Hematopoietic multipotent progenitor cell treated with erythropoietin and hydrocortisone succinate and interleukin-3 and kit ligand, for 15 days (in vitro differentiated cells): ENCODE measurements at places on chromosomes 2 and 18.

- DNase-seq, result no peak
Observed at GRCh38 chr2:166332106-166332505, 43.6 kb downstream of the SCN9A start.

DNA sequence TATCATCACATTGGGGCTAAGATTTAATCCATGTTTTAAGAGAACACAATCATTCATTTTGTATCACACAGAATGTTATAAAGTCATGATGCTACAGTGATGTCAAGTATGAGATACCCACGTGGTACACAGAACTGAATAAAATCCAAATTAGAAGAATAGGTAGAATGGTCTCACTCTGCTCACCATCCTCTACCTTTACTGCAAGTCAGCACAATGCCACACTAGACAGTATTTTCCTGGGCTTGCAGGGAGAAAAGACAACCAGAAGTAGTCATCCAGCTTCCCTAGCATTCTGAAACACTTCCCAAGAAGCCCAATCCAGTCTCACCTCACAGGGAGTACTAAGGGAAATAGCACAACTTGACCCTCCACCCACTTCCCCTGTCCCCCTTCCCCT lies 856.2 kb upstream of the NRXN1 start:
- DNase-seq, result no peak

DNA sequence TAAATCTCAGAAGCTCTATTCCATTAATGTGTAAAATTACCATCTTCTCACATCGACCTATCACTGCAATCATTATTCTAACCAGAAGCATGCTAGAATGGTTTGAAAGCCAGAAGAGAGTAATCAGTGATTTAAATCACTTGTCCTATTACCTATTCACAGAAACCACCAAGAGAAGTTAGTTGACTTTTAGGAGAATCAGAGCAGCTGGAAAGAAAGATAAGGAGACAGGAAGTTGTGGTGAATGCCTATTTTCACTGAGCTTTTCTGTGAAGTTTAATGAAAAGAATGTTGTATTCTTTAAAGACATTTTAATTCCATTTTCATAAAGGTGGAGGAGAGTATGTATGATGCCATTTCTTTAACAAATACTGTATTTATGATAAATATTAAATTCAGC lies 352.6 kb upstream of the CRIM1 start:
- DNase-seq, result no peak

DNA sequence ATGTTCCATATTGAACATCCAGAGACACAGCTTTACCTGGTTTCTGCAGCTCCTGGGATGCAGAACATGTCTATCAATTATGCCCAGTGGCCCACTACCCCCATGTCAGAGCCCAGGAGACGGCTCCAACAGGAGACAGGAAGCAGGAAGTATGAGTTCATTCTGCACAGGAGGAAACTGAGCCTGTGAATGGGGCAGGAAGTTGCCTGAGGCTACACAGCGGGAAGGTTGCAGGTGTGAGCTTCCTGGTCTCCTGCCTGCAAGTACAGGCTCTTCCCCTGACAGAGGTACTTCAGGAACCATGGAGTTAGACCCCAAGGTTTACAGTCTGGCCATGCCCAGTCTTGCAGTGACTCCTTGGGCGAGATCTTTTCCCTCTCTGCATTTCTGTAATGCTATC lies 2.8 kb upstream of the BOK start:
- no peak for DNase-seq

- DNase-seq, result no peak
Observed at GRCh38 chr18:64083916-64084315, 65.0 kb downstream of the LINC00305 start.

DNA sequence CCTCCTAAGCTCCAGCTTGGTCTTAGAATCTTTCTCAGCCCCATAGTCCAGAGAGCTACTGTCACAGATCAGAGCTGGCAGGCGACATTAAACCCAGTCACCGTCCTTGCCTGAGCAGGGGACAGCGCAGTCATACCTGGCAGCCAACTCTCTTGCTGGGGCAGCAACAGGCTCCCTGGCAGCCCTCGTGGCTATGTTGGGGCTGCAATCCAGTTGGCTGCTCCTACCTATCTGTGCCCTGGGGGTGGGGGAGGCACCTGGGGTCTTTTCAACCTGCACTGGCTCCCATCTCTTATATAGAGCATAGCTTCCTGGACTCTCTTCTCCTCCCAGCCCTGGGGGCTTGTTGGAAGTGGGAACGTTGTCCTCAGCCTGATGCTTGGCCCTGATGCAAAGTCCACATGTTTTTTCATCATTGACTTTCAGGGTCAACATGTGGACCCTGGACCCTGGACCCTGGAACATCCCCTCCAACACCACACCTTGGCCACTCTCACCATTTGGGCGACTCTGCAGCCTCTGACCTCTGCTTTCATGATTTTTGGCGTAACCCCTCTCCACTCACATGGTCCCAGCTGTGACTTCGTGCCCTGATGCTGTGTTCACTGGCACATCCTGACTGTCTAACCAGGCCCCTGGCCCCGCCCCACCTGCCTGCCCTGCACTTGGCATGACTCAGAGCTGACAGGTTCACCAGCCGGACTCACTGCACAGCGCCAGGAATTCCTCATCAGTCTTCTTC lies 45.6 kb downstream of the ATOH8 start:
- no peak for DNase-seq

DNA sequence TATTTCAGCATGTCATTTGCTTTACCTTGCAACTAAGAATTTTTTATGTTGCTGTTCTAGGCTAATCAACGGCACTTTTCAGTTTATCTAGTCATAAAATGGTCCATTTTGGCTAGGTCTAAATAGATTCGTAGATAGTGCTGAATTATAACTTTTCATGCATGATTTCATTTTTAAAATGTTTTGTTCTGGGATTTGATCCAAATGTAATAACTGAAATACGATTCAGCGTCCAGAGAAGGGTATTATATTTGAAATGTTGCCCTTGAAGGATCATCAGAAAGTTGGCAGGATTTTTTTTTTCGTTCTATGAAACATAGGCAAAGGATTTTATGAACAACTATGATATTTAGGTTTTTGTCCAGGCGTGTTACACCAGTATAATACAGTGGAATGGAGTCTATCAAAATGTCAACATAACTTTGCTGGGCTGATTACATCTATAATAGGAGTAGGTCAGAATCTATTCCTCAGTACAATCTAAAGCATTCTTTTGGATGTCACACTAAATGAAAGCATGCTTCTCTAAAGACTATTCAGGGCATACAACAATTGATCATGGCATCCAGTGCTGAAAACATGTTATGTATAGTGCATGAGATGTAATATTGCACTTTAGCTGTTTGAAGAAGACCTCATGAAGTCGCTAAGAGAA lies 24.8 kb downstream of the TTC27 start:
- no peak for DNase-seq

DNA sequence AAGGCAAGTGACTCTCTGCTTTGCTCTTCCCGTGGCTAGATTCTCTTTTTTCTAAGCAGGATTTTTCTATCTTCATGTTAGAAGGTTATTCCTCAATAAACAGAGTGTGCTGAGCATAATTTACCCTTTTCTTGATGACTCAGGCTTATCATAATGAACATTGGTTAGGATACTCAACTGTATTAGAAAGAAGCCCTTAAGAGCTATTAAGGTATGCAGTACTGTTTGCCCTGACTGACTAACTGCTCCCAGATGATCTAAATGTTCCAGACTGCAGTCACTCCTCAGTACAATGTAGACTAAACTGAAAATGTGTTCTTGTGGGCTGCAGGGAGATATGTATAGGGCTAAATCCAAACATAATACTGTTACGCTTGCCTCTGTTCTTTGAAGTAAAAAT lies 687.8 kb downstream of the NUP35 start:
- no peak for DNase-seq

GRCh38 chr2:25481381-25482300 lies 139.9 kb upstream of the DNMT3A start:
- DNase-seq, result no peak

DNA sequence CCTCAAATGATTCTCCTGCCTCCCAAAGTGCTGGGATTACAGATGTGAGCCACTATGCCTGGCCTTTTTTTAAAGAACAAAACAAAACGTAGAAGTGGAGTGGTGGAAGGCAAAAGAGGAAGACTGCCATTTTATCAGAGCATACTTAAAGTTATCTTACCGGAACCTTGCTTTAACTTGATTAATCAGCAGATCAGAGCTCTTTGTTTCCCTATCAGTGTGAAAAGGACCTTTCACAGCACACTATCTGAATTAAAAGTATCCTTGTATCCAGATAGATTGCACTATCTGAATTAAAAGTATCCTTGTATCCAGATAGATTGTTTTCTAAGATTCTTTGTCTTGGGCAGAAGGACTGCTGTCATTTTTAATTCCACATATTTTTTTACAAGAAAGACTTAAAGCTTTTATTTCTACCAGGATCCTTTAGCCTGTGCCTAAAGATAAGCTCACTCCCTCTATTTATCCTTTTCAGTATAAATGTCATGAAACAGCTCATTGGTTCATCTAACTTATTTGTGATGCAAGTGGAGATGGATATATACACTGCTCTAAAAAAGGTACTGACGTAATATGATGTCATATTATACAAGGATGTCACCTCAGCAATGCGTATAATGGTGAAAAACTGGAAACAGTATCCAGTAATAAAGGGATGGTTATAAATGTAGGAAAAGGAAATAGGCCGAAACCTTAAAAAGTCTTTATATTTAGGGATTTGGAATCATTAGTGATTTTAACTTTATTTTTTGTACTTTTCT lies 17.8 kb downstream of the GMCL1 start:
- DNase-seq, result no peak

DNA sequence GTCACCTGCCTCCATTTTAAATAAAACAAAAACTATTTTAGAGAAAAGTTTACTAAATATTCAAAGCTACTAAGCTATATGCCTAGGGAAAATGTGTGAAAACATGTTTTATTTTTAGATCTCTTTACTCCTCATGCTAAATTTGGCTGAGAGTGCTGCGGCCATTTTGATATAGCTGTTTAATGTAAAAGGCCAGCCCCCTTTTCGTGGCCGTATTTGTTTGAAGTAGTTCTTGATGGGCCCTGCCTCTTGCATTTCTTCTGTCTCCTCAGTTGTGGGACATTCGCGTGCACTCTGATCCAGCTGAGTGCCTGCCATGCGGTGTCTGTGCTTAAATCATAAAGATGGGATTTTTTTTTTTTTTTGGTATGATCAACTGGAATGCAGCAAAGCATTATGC lies 64.0 kb downstream of the ZNF407 start:
- DNase-seq, result no peak

DNA sequence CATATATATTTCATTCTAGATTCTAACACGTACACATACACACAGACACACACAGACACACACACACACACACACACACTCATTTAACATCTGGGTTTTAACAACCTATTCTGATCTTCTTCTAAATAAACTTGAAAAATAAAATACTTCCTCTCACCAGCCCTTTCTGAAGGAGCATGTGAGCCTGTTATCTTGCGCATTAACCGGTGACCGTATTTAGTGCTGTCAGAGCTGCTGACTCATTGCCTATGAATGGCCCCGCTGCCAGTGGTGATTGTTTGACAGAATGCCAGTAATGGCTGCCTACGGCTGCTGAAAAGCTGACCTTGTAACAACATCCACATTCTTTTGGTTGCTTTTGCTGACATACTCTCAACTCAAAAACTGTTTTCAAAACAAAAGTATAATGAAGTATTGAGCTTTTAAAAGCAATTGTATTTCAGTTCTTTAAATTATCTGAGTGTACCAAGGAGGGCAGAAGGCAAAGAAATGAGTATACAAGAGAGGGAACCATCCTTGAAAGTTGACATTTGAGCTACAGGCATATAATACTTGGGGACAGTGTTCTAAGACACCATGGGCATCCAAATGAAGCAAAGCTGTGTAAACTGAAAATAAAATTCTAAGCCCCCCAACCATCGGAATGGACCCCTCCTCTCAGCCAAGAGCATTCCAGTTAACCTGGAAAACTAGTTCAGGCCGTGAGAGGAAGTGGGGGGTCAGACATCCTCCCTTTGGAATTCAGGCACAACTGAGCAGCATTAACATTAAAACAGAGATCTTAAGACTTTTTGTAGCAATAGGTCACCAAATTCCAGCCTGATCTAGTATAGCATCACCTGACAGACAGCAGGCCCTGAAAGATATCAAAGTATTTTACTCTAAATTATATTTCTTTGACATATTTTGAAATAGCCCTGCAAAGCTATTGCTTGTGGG lies 50.2 kb upstream of the DTNA start:
- DNase-seq, result peak; percentile 62

DNA sequence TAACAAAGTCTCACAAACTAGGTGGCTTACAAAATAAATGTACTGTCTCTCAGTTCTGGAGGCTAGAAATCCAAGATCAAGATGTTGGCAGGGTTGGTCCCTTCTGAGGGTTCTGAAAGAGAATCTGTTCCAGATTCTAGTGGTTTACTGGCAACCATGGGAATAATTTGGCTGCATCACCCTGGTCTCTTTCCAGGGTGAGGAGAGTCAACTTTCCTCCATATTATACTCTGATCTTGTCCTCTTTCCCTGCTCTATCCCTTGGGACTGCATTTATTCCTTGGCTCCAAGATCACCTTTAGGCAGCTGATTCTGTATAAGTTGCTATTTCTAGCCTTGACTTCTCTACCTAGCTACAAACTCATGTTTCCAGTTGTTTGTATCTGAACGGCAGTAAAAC lies 35.2 kb downstream of the SLC40A1 start:
- DNase-seq, result no peak
